ENCODE measurements at places on chromosomes 7 and 10.

GRCh38 chr10:129961157-129961701 lies 2.8 kb downstream of the EBF3 start:
- DNase-seq: no peak

- DNase-seq: no peak
Measured at GRCh38 chr7:98862716-98863420, 6.9 kb downstream of the TMEM130 start.

- no peak for DNase-seq
Measured at GRCh38 chr7:94738071-94738470, 82.1 kb upstream of the SGCE start.

DNA sequence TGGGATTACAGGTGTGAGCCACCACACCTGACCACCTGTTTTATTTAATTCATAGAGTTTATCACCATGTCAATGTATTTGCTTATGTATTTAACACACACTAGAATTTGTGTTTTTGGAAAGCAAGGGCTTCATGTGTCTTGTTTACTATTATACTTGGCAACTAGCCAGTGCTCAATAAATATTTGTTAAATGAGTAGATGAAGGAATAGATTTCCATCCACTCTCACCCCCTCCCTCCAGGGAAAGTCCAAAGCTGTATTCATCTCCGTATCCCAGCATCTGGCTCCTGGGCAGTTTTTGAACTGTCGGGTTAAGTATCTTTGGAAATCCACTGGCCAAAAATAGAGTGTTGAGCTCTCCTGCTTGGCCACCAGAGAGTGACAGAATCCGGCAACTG lies 4.6 kb upstream of the RADIL start:
- no peak for DNase-seq

DNA sequence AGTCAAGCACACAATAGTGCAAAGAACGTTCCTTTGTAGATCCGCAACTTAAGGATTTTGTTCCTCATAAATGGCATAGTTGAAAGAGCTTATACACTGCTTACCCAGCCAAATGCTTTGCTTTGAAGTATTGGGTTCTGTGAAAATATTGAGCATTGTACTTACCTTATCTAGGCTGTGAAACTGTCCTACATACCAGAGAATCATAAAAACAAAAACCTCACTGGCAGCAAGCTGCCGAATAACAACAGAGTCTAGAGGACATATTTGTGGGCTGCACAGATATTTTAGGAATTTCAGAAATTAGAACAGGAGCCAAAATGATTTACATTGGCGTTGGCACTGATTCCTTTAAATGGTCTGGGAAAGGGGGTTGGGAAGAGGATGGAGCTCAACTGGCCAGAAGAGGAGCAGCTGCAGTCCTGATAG lies 174.8 kb downstream of the RTKN2 start:
- DNase-seq: no peak

GRCh38 chr10:36677431-36677768 lies 448.0 kb upstream of the ANKRD30A start:
- DNase-seq: no peak

- no peak for DNase-seq
Measured at GRCh38 chr7:24921362-24921679, 58.7 kb downstream of the OSBPL3 start.

DNA sequence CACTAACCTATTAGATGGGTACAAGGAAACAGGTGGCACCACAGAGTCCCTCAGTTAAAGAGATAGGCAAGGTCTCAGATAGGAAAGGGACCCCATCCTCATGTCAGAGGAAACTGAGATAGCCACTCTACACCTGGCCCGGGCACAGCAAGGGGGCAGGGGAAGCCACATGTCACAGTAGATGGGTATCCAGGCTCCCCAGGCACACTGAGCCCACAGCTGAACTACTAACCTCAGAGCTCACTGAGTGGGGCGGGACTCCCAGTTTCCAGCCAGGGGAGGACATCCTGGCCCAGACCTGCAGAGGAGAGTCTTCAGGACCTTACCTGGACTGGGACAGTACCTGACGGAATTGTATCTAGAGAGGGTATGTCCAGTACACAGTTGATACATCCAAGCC lies 3.7 kb upstream of the CDHR1 start:
- no peak for DNase-seq

- no peak for DNase-seq
Measured at GRCh38 chr7:127648986-127649385, 3.0 kb upstream of the SND1 start.

- no peak for DNase-seq
Measured at GRCh38 chr7:45000093-45001032, at the start of gene CCM2. Gene CCM2, plus strand, starts transcription at chr7:45000201. Its CDS starts 133 bp downstream, at chr7:45000334.

- DNase-seq: no peak
Measured at GRCh38 chr10:113360870-113361269, 192.0 kb upstream of the HABP2 start.

Data from D721Med (cell line).